ENCODE measurements at places on chromosomes 7 and 10.

GRCh38 chr7:83365746-83366145 lies 203.1 kb upstream of the PCLO start:
- no peak for DNase-seq

GRCh38 chr7:22872096-22872807 lies 49.6 kb upstream of the TOMM7 start:
- no peak for DNase-seq

DNA sequence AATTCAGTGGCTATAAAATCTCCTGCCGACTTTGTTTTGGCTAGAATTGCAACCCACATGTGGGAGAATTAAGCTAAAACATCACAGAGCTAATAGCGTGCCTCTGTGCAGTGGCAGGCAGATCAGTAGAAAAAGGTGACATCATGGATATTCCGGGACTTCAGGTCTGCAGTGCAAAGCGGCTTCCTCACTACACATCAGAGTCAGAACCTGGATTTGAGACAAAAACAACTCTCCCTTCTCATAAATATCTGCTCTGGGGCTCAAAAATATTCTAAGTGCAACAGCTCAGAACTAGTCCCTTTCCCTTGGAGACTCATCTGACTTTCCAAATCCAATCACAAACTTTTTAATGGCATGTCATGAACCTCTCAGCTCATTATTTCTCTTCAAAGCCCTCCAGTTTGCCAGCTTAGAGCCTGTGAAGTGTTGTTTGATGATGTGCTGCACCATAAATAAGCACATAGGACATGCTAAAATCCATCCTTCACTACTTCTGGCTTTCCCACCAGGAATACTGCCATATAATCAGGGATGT lies 337.1 kb downstream of the RNLS start:
- DNase-seq, result peak; percentile 52

DNA sequence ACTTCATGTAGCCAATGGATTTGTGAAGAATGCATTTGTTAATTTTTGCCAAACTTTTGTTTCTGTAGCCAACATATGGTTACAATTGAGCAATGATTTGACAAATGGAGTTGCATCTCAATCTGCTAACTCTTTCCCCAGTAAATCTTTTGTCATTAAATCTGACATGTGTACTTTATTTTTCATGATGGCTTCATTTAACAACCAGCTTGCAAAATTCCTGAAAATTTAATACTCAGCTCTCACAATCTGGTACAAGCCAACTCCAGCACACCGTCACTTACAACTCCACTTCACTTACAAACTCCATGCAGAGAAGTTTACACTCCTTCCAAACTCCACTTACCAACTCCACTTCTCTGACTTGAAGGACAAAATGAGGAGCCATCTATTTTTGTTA lies 26.5 kb upstream of the HIBADH start:
- no peak for DNase-seq

DNA sequence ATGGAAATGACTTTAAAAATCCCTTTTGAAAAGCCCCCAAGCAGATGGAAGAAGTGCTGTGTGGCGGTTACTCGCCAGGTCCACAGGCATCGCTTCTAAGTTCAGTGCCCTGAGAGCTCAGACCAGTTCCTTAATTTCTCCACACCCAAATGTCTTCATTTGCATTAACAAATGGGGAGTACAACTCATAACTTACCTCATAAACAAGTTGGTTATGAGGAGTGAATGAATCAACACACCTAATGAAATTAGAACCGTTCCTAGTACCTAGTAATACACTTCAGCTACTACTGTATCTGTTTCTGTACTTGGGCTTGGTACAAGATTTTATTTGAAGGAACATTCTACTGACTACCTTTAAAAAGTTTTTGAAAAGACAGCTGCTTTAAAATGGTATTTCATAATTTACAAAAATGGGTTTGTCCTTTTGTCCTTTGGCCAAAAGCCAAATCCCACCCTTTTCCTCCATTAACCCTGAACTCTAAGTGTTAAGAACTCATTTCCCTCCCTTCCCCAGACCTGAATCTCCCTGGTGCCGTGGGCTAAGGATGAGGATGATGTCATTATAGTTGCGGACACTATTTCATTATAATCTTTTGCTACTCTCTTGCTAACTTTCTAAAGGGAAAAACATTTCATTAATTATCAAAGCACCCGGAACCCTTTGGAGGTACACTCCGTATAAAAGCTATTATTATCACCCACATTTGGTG lies 221.5 kb upstream of the CELF2 start:
- no peak for DNase-seq

DNA sequence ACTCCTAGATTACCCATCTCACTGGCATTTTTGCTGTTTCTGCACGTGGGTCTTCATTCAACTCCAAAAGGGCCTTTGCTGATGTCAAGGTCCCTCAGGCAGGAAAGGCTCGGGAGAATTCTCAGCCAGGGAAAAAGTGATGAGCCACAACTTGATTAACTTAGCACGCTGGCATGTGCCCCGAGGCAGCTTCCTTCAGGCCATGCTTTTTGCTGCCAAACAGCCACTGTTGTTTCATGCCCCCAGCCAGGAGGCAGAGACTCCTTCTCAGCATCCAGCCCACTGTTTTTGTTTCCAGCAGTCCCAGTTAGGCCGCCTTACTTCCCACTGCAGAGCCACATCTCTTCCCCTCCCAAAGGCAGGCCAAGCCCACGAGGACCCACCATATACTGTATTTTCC lies 266.5 kb upstream of the YAE1 start:
- no peak for DNase-seq

DNA sequence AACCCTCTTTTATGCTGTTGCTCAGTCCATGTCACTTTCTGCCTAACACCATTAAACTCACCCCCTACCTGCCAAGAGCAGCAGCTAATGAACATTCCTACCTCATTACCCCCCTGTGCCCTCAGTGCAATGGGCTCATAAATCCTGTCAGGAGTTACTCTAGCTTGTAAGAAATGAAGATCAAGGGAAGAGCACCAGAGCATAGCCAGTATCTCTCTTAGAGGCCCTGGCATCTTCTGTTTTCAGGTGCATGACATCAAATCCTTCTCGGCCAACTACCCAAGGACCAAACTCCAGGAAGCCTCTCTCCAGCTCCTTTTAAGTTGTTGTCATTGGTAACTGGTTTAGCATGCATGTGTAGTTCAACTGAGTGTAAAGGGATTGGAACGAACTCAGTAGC lies 75.1 kb downstream of the FOXI2 start:
- DNase-seq, result peak; percentile 30

DNA sequence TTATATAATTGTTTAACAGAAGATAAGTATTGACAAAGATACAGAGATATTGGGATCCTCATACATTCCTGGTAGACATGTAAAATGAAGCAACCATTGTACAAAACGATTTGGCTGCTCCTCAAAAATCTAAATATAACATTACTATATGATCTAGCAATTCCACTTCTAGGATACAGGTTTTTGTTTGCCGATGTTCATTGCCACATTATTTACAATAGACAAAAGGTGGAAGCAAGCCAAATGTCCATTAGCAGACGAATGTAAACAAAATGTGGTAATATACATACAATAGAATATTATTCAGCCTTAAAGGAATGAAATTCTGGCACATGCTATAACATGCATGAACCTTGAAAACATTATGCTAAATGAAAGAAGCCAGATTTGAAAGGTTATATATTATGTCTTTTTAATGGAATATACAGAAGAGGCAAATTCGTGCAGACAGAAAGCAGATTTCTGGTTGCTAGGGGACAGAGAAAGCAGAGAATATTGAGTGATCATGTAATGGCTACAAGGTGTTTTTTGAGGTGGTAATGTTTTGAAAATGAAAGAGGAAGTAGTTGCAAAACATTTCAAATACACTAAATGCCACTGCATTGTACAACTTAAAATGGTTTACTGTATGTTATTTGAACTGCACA lies 44.9 kb downstream of the POLR1F start:
- DNase-seq, result no peak

DNA sequence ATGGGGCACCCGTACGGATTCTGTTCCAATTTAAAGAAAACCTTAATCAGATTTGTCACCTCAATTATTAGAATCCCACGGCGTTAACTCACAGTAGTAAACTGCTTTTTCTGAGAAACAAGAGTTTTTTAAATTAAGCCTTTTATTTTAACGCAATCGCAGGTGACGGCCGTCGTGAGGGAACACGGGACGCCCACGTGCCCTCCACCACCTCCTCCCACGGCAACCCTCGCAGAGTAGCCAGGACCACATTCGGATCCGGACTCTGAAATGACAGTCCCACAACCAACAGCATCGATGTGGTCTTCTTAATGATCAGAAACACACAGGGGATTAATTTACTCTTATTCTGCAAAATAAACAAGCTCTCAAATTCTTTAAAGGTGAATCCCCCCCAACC lies 22.0 kb upstream of the GPR146 start:
- no peak for DNase-seq

GRCh38 chr7:154914996-154915380 lies 87.9 kb downstream of the PAXIP1 start:
- DNase-seq, result no peak

GRCh38 chr7:148527717-148528168 lies 62.8 kb upstream of the C7orf33 start:
- DNase-seq, result peak; percentile 56

- no peak for DNase-seq
These were observed 198.7 kb downstream of the CXCL12 start for GRCh38 chr10:44186150-44186549.

DNA sequence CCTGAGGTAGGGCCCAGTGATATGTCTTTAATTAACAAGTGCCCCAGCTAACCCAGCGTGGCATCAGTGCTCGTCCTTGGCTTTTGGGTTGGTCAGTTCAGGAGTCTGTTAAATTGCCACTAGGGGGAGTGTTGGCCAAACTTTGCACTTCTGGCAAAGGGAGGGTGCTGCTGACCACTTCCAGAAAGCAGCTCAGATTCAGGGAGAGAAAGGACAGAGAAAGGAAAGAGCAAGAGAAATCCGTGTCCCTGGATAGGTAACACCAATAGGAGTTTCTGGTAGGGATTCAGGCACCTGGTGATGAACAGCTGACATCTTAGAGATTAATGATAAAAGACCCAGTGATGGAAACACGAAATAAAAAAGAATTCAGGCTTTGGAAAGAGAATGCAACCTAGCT lies 243.1 kb upstream of the AOAH start:
- DNase-seq, result peak; percentile 64

- no peak for DNase-seq
These were observed 26.3 kb downstream of the SAMD8 start for GRCh38 chr10:75137533-75138438.

GRCh38 chr7:2269991-2270460 lies 28.0 kb downstream of the NUDT1 start:
- no peak for DNase-seq

GRCh38 chr10:17432723-17433122 lies 21.7 kb downstream of the ST8SIA6 start:
- no peak for DNase-seq

DNA sequence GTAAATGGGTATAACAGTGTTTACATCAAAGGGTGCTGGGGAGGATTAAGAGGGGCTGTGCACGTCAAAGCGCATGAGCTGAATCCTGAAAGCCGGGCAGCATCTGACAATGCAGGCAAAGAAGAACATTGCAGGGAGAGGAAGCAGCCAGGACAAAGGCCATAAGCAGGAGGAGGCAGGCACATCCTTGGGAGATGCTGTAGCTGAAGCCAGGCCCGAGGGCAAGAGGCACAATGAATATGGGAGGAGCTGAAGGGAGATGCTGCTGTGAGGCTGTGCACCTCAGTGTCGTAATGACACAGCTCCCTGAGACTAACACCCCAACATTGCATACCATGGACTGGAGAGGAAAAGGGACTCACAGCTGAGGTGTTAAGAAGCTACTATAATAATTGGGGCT lies 129.2 kb downstream of the BTAF1 start:
- DNase-seq, result no peak

- no peak for DNase-seq
These were observed 83.4 kb downstream of the MACC1 start for GRCh38 chr7:20133803-20134202.

DNA sequence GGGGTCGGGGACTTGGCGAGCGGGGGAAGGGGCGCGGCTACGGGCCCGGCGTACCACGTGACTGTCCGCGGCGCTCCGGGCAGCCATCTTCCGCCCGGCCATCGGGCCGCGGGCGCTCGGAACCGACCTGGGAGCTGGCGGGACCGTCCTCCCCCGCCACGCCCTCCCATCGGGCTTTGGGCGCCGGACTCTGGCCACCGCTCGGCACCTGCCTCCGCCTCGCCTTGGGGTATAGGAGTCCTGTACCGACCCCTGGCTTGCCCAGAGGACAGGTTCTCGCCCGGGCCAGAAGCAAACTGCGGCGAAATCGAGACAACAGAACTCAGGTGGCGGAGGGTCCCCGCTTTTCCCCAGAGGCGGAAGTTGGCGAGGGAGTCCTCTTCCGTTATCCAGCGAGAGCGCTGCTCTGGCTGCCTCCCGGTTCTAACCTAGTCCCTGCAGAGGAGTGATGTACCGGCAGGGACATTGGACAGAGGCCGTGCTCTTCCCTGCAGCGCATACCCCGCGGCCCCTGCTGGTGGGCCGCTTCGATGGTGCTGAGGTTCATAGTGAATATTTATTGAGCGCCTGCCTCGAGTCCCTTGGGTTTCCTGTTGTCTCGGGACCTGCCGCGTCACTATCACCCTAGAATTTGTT lies 1.2 kb upstream of the SGMS1 start:
- DNase-seq, result peak; percentile 71

DNA sequence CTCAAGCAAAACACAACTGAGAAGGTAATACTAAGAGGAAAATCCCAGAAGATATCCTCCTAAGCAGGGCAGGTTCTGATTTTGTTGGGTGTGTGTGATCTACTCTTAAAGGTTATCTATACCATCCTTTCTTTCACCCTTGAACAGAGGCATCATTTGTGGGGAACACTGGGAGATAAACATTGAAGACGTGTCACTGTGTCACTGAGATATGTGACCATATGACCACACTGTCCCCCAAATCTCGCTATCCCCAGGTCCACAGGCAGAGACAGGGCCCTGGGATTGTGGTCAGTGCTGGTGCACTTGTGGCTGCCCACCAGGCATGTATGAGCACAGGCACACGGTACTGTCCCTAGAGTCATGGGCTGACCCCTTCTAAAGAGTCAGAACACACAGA lies 30.0 kb downstream of the TECTB start:
- no peak for DNase-seq

DNA sequence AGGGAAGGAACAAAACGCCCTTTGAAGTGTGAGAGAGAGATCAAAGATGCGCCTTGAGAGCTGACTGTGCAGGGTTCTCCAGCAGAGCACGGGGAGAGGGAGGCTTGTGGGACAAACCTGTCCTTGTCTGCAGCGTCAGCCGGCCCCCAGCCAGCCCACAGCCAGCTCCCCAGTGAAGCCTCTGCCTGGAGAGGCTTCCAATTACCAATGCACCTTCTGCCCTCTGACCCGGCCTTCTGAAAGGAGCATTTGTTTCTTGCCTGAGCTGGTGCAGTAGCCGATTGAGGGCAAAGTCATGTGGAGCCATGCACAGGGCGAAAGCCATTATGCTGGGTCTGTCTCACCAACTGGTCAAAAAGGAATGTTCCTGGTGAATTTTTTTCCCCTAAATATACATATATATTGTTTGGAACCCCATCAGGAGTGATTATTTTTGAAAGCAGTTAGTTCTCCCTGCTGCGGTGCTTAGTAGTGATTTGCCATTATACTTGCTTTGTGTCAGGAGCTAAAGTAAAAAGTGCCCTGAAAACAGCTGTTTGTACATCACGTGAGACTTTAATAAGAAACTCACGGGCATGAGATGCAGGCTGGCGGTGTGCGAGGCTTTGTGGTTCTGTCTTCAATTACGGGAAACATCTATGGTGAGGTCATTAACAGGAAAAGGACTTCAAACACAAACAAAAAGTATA lies 268.6 kb downstream of the KLF6 start:
- DNase-seq, result no peak

Data from renal pelvis (tissue), 12 donors.